ENCODE measurements at places on chromosomes 7 and 10.
A peak's percentile ranks its signal among the peaks of the same experiment; 100 is the strongest.

- DNase-seq = no peak
Observed at GRCh38 chr10:88070080-88070880, 206.9 kb downstream of the PTEN start.

DNA sequence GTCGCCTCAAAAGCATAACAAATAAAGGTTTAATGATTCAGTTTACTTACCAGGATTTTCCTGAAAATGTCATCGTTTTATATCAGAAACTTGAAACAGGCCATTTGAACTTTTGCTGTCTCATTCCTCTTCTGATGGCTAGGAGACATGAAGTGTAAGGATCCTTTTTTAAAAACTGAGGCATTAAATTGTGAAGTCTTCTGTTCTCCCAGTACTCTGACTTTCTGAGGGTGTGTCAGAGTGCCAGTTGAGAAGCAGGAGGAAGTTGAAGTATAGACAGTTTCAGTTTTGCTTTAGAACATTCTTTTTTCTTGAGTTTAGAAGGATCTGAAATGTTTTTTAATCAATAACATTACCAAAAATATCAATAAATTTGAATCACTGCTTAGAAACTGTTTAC lies at the start of gene SAMD9L:
TSS of gene SAMD9L (minus strand) at position 242 of the 400 bp plus-strand sequence. CDS start 12,414 bp downstream, outside the sequence.
- no peak for DNase-seq

DNA sequence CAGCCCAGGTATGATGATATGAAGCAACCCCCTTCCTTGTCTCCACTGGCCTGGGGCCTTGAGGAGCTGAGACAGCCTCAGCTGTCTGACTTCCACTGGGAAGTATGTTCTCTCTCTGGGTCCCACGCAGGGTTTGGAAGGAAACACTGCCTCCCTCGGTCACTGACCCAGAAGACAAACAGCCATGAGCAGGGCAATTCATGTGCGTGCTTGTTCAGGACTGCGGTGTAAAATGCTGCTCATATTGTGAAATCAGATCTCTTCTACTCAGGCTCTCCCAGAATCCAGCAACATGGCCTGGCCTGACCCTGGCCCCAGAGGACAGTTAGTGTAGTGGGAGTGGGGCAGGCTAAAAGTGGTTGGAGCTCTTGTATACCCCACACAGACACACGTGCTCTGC lies 2.8 kb downstream of the CLCN1 start:
- peak; percentile 20 for DNase-seq

DNA sequence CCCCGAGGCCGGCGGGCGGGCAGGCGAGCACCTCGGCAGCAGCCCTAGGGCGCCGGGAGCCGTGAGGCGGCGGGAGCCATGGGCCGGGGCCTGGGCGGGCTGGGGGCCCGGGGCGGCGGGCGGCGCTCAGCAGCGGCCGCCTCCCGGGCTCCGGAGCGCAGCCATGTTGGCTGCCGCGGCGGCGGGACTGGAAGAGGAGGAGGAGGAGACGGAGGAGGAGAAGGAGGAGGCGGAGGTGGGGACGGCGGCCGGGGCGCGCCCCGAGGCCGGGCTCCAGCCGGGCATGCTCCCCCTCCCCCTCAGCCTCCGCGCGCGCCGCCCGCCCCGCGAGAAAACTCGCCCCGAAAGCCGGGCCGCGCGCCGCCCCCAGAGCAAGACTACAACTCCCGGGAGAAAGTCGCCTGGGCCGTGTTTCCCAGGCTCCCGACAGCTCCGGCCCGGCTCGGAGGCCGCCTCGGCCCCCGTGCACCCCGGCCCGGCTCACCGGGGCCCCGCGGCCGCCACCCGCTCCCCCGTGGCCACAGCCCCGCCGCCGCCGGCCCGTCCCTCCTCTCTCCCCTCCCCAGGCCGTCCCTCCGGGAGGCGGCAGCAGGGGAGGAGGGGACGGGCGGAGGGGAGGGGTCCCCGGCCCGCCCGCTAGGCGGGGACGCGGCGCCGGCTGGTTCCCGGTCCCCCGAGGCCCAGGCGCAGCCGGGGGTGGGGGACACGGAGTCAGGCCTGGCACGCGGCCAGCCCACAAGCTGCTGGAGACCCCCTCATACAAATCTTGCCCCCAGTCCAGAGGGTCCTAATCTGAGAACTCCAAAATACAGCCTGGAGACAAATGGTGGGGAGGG lies at the start of gene DLG5:
TSS of gene DLG5 (minus strand) at position 190 of the 836 bp plus-strand sequence. CDS start 235 bp downstream, outside the sequence.
- DNase-seq = peak; percentile 68

DNA sequence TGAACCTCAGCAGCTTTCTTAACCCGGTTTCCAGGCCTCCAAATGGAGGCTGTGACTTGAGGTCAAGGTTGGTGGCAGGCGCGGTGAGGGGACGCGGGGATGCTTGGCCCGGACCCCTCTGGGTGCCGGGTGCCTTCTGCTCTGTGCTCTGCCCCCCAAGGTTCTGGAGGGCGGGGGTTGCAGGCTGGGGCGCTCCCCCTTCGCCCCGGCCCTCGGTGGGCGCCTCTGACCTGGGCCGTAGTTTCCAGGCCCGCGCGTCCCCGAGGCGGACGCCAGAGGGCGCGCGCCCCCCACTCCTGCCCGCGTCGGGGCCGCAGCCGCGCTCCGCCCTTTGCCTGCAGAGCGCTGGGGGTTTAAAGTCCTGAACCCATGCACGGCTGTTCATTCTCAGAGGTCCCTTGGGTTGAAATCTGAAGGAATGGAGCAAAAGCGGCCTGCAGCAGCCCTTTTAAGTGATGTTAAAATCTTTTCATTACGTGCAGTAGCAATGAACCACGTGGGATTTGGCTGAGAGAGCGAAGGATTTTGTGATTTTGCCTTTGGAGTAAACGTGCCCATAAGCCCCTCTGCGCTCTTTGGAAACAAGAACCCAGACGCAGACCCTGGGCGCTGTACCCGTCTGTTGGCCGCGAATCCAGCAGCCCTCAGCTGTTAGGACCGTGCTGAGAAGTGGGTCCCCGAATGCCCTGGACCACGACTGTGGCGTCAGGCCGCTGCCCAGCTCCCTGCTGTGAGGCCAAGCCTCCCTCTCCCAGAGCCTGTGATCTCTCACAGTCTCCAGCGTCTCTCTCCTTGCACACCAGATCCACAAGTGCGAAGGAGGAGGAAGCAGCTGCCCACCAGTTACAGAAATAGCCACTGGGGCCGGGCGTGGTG lies 135.0 kb downstream of the ACTR3B start:
- no peak for DNase-seq

DNA sequence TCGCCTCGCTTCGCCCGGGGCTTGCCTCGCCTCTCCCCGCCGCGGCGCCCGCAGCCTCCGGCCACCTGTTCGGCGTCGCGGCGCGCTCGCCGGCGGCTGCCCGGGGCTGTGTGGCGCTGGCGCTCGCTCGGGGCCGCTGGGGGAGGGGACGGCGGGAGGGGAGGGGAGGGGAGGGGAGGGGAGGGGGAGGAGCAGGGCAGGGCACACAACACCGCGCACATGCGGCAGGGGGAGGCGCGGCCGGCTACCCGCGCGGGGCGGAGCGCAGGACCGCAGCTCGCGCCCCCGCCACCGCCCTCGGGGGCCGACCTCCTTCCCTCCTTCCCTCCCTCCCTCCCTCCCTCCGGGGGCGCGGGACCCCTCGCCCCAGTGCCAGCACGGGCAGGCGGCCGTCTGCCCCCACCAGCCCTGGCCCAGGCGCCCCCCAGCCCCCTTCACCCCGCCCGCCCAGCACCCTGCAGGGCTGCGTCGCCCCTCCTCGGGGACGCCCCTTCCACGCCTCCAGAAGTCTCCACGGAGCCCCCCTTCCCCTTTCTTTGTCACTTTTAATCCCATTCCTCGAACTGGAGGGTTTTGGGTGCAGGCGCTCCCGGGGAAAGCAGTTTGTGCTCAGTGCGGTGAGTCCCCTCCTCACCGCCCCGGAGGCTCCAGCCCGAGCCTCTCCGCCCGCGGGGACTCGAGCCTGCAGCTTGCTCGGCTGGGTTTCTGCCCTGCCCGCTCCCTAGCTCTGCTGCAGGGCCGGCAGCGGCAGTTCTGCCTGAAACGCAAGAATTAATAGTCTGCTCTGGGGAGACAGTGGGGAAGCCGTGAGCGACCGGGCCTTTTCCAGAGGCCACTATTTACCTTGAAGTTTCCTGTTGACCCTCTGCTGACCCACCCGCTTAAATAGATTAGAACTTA lies at the start of gene PARD3:
TSS of gene PARD3 (minus strand) at position 112 of the 900 bp plus-strand sequence. CDS start 301 bp downstream, outside the sequence.
- peak; percentile 68 for DNase-seq

- no peak for DNase-seq
Observed at GRCh38 chr10:83193026-83193425, 946.3 kb upstream of the GHITM start.

GRCh38 chr7:74598558-74598957 lies 59.0 kb upstream of the GTF2I start:
- DNase-seq = peak; percentile 37

DNA sequence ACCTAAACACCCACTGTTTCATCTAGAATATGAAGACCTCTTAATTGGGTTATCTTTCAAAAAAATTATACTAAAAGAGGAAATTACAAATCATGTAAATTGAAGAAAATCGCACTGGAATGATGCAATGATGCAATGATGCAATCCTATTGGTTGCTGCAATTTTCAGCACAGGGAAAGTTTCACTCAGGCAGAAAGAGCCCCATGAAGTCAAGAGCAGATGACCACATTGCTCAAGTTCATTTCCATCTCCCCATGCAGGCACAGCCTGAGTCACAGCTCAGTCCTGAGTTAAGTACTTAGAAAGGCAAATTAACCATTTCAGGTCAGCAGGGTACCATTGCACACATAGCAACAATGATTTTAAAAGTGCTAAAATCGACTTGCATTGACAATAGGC lies 180.3 kb upstream of the MYO3A start:
- no peak for DNase-seq

- DNase-seq = no peak
Observed at GRCh38 chr10:84563355-84563754, 235.0 kb downstream of the CCSER2 start.

GRCh38 chr10:70315815-70316214 lies 32.0 kb upstream of the NPFFR1 start:
- DNase-seq = no peak

DNA sequence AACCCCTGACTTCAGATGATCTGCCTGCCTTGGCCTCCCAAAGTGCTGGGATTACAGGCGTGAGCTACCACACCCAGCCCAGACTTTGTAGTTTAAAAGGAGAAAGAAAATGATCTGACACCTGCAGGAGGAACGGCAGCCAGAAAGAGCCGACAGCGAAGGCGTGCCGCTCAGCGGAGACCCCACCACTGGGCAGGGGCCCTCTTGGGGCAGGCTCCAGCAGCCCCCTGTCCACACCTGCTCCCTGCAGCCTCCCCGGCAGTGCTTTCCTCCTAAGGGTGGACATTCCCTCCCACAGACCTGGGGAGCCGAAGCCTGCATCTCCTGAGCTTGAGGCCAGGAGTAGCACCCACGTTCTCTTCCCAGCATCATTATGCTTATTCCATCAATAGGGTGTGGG lies 19.2 kb upstream of the CNPY1 start:
- DNase-seq = no peak

GRCh38 chr10:31296754-31297153 lies 22.3 kb upstream of the ZEB1 start:
- no peak for DNase-seq

- no peak for DNase-seq
Observed at GRCh38 chr7:22972207-22972606, 41.7 kb downstream of the HYCC1 start.

DNA sequence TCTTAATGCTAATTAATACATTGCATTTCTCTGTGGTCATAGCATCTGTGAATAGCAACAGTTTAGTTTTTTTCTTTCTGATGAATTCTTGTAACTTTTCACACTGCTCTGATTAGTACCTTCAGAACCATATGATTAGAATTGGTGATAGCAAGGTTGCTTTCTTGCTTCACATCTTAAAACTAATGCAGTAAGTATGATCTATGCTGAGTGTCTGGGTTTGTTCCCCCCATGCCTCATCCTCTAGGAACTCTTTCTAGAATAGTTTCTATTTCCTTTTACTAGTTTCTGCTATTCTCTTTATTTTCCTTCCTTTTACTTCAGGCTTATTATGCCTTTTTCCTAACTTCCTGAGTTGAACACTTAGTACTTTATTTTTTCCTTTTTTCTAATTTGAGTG lies 32.4 kb downstream of the TES start:
- peak; percentile 38 for DNase-seq

Measured in fibroblast of skin of abdomen (primary cell).